Nucleus accumbens (tissue), 56 donors: ENCODE measurements at places on chromosomes 2 and 18.

- no peak for DNase-seq
Observed at GRCh38 chr2:170176212-170176611, 1.7 kb upstream of the MYO3B start.

- DNase-seq, result no peak
Observed at GRCh38 chr2:23900541-23901322, 26.2 kb downstream of the ATAD2B start.

GRCh38 chr2:25381502-25381901, 39.8 kb upstream of the DNMT3A start:
- DNase-seq, result no peak

GRCh38 chr2:3313781-3314375, 63.7 kb downstream of the EIPR1 start:
- no peak for DNase-seq

GRCh38 chr18:2102022-2102421, 469.3 kb downstream of the METTL4 start:
- DNase-seq, result no peak

DNA sequence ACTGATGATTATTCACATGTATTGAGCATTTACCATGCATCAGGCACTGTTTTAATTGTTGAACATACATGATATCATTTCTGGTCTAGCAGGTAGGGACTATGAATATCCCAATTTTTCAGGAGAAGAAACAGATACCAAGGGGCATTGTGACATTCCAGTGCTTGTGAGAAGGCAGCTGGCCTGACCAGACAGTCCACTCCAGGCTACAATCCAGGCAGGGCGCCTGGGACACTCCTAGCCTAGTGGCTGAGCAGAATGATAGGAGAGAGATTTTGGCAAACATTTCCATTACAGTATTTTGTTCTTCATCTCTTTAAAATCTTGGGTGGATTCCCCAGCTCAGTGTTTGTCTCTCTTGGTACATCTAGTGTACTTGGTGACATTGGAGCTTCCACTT, 24.9 kb downstream of the ZNF892 start:
- no peak for DNase-seq

GRCh38 chr2:157732596-157732995, 103.9 kb upstream of the ACVR1C start:
- DNase-seq, result no peak

DNA sequence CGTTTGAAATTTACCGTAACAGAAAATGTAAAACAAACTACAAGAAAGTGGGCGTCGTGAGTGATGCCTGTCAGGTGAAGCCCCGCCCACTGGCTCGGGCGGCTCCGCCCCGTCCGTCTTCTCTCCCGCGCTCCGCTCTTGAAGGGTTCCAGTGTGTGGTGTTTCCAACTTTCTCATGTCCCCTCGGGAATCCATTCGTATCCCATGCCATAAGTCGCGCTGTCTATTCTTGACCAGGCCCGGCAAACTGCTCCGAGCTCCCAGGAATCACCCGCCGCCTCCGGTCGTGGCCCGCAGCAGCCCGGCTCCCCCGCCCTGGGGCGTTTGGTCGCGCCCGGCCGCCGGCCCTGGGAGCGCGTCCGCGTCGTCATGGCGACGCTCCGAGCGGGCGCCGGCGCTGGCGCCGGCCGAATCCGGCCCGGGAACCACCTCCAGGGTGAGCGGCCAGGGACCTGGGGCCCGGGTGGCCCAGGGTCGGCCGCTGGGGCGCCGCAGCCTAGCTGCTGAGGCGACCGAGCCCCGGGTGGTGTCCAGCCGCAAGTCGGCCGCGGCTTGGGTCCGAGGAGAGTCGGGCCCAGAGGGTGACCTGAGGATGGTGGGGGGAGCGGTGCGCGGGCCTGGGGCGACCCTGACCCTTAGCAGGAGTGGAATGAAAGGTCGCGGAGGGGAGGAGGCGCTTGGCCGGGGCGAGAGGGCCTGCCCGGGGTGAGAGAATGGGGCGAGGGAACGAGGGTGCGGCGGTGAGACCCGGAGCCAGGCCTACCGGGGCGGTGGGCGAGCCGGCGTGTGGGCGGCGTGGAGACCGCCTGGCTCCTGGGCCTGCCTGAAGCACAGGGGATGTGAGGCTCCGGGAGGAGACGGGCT, at the start of gene CFAP221:
TSS of gene CFAP221 (plus strand) at position 375 of the 864 bp plus-strand sequence. CDS start 1,683 bp downstream, outside the sequence.
- peak; percentile 35 for DNase-seq

DNA sequence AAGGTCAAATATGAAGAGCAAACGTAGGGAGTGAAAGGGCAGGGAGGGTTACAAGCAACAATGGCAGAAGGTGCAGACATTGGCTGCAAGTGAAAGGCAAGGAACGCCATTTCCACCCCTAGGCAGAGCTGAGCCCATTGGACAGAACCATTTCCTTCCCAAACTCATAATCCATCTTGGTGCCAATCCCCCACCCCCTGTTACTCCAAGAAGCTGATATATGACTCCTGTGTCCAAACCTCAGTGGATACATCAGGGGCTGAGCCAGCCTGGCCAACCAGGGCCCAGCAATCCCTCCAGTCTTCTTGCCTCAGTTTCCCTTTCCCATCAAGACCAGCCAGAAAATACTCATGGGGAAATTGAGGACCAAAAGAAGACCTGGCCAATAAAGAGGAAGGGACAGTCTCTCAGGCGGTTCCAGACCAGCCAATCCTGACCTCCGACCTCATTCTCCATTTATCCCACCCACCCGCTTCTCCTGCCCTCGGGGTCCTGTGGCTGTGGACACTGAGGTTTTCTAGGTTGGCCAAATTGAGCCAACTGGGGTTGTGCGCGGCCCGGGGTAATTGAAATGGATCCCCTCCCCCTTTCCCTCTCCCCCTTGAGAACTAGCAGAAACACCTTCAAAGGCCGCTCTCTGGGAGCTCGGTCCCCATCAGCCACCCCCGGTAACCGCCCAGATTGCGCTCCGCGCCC, 24.8 kb downstream of the TNS1 start:
- no peak for DNase-seq

GRCh38 chr2:159265171-159265576, 21.3 kb downstream of the WDSUB1 start:
- no peak for DNase-seq

- no peak for DNase-seq
Observed at GRCh38 chr2:42073739-42074503, 26.1 kb downstream of the PKDCC start.

- no peak for DNase-seq
Observed at GRCh38 chr18:76546436-76546835, 51.4 kb upstream of the ZNF516 start.
